NCI-H510A treated with DMSO at 0.1 percent for 48 hours (cell line): ENCODE measurements at places on chromosomes 5 and 9.

GRCh38 chr5:145295236-145295835, 539.8 kb downstream of the PRELID2 start:
- no peak for DNase-seq

DNA sequence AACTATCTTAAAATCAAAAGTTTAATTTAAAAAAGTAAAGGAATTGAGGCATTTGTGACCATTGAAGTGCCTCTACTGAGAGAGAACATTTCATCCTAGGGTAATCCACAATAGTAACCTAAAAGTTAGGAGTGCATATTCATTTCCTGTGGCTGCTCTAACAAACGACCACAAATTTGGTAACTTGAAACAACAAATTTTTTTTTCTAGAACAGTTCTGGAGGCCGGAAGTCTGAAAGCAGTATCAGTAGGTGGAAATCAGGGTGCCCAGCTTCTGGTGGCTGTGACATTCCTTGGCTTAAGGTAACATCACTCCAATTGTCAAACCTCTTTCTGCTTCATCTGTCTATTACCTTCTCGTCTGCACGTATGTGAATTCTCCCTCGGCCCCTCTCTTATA, 67.1 kb upstream of the SSBP2 start:
- DNase-seq: no peak

- peak; percentile 29 for DNase-seq
Observed at GRCh38 chr9:85960688-85961093, 19.7 kb downstream of the NAA35 start.

DNA sequence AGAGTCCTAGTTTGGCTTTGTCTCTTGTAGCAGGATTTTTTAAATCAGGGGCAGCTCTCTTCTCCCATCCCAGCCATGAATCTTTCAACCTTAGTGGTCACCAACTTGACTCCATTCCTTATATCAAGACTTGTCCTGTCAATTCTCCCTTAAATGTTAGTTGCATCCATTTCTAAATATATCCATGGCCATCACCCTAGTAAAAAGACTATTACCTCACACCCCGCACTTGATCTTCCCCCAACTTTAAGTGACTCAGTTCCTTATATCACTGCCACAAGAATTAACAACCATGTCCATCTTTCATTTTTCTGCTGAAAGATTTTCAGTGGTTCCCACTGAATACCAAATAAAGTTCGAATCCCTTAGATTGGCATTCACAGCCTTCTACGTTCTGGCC, 67.0 kb downstream of the STX17 start:
- DNase-seq: no peak

GRCh38 chr5:154196955-154197652, 6.6 kb downstream of the GALNT10 start:
- DNase-seq: peak; percentile 48

DNA sequence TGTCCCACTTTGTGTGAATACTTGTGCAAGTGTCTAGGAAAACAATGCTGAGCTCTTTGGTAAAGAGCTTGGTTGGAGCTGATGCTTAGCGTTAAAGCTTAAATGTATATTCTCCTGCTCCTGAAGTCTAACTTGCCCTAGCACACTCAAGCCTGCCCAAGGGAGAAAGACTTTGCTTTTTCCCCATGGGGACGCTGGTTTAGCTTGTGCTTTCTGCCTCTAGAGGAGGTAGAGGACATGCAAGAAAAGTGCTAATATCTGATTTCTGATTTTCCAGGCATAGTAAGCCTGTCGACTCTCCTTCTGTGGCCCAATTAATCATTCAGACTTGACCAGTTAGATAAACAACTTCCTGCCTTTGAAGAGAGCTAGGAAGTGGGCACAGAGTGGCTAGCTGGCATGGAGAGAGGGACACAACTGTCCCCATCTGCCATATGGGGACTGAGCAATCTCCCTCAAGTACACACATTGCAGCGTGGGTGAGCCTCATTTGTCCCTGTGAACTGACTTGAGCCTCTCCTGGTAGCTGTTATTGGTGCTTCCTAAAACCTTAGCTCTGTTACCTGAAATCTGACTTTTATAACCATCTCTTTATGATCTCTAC, 348.4 kb downstream of the BRINP1 start:
- no peak for DNase-seq

- DNase-seq: no peak
Observed at GRCh38 chr5:91098541-91098940, 284.6 kb downstream of the ARRDC3 start.

DNA sequence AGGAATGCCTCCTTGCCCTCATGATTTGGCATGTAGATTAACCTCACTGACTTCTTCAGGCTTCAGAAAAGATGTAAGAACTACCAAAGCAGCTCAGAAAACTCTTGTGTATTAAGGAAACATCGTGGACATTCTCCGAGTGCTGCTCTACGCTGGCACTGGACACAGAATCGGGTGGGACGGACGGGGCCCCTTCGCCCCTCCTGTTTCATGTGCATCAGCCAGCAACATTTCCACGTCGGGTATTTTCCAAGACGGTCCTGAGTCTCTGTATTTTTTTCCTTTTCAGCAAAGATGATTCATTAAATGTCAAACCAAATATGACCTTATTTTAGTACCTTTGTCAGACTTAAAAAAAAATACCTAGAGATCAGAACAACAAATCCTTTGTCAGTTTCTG, 583.6 kb downstream of the CCDC171 start:
- DNase-seq: no peak

- DNase-seq: no peak
Observed at GRCh38 chr5:153827397-153827796, 211.3 kb downstream of the FAM114A2 start.
